ENCODE measurements at places on chromosomes 1 and 21.

DNA sequence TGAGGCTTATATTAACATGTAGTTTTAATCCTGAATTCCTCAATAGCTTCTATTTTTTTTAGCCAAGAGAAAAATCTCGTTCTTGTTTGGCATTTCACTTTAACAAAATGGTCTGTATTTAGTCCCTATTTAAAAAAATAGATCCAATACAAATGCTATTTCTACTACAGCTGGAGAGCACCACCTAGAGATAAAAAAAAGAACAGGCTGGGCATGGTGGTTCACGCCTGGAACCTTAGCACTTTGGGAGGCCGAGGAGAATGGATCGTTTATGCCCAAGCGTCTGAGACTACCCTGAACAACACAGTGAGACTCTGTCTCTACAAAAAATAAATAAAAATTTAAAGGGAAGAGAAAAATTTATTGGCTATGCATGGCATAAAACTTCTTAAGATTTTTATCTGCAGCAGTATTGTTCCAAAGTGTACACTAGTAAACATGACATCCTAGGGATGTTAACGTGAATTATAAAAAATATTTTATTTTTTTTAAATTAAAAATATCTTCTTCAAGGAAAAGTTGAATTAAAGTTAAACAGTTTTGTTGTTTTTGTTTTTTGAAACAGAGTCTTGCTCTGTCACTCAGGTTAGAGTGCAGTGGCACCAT is 4.4 kb downstream of the ST7L start:
- DNase-seq: peak; percentile 78
- peaks cover 15% of the 10 kb centered on the region for H3K4me1 ChIP-seq
- H3K27me3 ChIP-seq: no peaks in the 10 kb centered on the region
- H3K4me3 ChIP-seq: no peak overlapping the region

DNA sequence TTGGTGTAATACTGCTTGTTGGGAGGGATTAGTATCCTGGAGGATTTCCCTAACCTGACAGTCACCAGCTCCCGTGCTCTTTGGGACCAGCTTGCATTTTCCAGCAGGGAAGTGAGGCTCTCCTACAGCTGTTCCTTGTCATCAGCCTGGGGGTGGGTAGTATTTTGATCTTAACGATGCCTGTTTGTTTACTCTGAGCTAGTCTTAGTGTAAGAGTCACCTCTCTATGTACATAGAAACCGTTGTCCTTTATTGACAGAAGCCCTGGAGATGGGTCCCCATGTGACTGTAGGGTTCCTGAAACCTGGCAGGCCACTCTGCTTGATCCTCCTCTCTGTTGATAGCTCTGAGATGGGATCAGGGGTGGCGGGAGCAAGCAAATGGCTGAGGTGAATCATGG is 58.0 kb downstream of the ACP6 start:
- H3K36me3 ChIP-seq: peaks cover 18% of the 10 kb centered on the region
- H3K4me3 ChIP-seq: no peak overlapping the region
- H3K27me3 ChIP-seq: no peaks in the 10 kb centered on the region
- no peak for DNase-seq

- peaks cover 68% of the 10 kb centered on the region for H3K4me1 ChIP-seq
- H3K27ac ChIP-seq: no peak overlapping the region
- peaks cover 13% of the 10 kb centered on the region for H3K36me3 ChIP-seq
- H3K4me3 ChIP-seq: no peak overlapping the region
- DNase-seq: no peak
Observed at GRCh38 chr1:231414260-231415016, 7.6 kb downstream of the EGLN1 start.

DNA sequence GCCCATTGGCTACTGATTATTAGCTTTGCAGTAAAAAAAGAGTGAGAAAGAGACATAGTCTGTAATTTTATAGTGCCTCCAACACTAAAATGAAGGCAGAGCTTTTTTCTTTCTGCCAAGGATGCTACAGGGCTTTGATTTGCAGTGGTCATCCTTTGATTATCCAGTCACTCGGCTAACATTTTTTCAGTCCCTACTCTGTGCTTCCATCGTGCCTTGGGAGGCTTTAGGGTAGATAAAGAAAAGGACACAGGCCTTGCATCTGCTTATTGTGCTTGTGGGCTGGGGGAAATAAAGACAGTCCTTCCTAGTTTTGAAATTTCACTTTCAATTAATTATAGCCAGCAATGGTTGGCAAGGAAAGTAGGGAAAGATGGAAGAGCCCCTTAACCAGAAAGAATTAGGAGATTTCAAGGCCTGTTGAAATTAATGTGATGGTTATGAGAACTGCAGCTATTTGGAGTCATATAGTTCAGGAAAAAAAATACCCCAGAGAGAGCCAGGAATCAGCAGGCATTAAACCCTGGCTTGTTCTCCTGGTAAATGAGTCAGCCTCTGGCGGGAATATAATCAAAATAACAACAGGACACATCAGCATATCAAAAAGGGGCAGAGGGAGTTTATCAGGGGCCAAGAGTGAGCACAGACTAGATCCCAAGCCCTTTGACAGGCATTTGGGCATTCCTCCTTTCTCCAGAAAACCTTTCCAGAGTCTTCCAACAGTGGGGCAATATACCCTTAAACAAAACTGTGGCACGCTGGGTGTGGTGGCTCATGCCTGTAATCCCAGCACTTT is 27.4 kb downstream of the CACHD1 start:
- H3K27ac ChIP-seq: no peak overlapping the region
- H3K4me3 ChIP-seq: no peak overlapping the region
- no peaks in the 10 kb centered on the region for H3K36me3 ChIP-seq
- DNase-seq: no peak
- no peaks in the 10 kb centered on the region for H3K4me1 ChIP-seq

DNA sequence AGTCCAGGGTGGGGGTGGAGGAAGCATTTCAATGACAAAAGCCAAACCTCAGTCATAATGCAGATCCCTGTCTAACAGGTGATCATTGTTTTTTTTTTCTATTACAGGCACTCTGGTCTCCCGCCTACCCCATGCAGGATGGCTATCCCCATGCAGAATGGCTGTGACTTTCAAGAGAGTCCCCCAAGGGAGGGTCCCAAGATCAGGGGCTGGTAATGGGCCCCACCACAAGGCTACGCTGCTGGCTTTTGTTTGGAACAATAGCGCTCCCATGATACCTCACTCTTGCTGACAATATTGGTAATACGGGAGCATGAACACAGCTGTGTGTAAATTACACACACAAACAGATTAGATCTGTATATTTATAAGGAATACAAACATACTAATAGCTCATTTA is 119.4 kb downstream of the SLC45A1 start:
- no peaks in the 10 kb centered on the region for H3K36me3 ChIP-seq
- DNase-seq: peak; percentile 38
- H3K4me1 ChIP-seq: peaks cover 79% of the 10 kb centered on the region
- no peak overlapping the region for H3K4me3 ChIP-seq

DNA sequence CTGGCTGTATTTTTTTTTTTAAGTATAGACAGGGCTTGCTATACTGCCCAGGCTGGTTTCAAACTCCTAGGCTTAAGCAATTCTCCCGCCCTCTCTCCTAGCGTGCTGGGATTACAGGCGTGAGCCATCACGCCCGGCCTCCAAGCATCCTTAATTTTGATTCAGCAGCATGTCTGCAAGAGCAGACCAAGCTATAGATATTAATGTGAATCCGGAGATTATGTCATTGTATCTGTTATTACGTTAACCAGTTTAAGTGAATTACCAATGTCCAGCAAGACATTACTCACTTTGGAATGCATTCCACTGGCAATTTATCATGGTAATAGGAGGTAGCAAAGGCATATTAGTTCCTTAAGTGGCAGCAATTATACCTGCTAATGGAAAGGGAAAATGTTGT is 179.7 kb downstream of the CHRM3 start:
- H3K27me3 ChIP-seq: no peaks in the 10 kb centered on the region
- no peaks in the 10 kb centered on the region for H3K4me1 ChIP-seq
- H3K4me3 ChIP-seq: no peak overlapping the region
- DNase-seq: no peak
- H3K36me3 ChIP-seq: no peaks in the 10 kb centered on the region
- H3K27ac ChIP-seq: no peak overlapping the region

- DNase-seq: no peak
- no peak overlapping the region for H3K27ac ChIP-seq
- no peak overlapping the region for H3K4me3 ChIP-seq
- no peaks in the 10 kb centered on the region for H3K4me1 ChIP-seq
Observed at GRCh38 chr1:171984262-171984661, 143.0 kb downstream of the DNM3 start.

All from Karpas-422 (cell line).